ENCODE measurements at places on chromosomes 2 and 18.

GRCh38 chr2:150485114-150485870 lies 2.2 kb downstream of the RND3 start:
- DNase-seq = peak; percentile 24

DNA sequence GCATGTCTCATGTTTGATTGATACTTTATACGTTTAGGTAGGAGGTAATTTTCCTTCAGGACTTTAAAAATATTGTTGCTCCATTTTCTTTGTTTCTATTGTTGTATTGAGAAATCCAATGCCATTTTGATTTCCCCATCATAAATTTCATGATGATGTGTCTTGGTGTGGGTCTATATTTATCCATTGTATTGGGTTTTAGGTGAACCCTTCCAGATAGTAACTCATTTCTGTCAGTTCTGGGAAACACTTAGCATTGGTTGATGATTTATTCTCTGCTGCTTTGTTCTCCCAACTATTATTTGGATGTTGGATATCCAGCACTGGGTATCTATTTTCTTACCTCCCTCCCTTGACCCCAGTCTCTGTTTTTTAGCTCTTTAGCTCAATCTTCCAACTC lies 10.0 kb downstream of the MRPL19 start:
- no peak for DNase-seq

DNA sequence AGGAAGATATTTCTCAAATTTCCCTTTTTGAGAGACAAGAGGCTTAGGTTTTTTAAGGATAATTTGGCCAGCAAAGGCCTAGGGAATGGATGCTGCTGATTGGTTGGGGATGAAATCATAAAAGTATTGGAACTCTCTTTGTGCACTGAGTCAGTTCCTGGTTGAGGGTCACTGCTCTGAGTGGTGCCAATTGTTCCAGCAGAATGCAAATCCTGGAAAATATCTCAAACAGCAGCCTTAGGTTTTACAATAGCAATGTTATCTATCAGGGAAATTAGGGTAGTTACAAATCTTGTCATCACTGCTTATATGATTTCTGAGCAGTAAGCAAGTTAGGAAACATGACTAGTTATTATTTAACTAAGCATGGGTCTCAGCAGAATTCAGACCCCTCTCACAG lies 96.2 kb downstream of the RAD51AP2 start:
- no peak for DNase-seq

GRCh38 chr2:47554311-47554905 lies 151.5 kb downstream of the MSH2 start:
- DNase-seq = no peak

DNA sequence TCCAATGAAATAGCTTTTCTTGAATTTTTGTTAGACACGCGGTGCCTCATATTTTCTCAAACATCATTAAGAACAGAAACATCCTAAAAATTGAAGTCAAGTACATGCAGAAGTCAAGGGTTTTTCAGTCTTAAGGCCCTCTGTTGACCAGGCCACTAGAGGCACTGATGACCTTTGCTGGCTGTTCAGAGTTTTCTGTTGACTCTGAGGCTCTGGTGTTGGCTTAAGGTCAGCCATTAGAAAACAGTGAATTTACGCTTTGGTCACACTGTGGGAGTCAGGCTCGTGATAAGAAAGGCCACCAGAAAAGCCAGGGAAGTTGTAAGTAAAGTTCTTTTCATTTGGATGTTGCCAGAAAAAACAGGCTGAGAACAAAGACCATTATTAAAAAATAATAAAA lies 5.8 kb upstream of the UPP2 start:
- DNase-seq = no peak

DNA sequence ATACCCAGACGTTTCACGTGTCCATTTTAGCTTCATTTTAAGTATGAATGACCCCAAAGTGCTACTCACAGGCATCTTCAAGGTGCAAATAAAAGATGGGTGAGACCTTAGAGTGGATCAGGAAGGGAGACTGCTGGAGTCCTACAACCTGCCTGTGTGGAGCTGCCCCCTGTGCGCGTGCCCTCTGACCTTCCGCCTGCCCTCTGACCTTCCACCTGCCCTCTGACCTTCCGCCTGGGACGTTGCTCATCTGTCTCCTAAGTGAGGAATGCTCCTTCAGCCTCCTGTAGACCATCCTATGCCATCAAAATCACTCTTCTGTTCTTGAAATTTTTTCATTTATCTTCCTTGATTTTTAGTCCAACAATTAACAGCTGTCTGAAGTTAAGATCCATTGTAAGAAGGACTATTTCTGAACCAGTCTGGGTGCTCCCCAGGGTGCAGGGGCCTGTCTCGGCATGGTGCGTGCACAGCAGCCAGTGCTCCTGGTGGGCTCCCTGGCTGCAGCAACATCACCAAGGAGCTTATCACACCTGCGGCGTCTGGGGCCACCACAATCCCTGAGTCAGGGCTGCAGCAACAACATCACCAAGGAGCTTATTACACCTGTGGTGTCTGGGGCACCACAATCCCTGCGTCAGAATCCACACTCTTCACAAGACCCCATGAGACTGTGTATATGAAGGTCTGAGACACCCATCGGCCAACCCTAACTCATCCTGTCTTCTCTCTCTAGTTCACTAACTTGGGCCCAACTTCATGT lies 86.0 kb downstream of the TPO start:
- DNase-seq = no peak

DNA sequence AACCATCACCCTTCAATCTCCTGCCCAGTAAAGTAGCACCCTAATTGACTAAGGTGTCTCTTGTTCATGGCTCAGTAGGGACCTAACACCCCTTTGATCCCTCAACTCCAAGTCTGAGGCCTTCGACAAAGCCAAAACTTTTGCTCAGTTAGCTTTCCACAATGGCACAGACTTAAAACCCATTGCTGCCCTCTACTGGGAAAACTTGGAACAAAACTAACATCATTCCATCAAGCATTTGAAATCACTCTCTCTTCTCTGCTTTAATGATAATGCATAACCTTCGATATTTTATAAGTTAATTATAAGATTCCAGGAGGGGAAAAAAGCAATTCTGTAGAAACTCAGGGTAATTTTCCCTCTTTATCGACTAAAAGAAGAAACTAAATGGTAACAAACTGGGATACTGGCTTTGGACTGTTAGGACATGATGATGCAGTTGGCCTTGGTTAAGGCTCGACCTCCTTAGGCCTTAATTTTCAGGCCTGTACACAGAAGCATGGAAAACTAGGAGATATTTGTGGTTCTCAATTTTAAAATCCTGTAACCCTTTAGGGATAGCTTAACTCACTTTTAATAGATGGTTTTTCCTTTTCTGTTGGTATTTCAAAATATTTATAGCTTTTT lies 127.8 kb downstream of the STK39 start:
- DNase-seq = peak; percentile 10

GRCh38 chr2:226756131-226756530 lies 43.5 kb downstream of the IRS1 start:
- DNase-seq = no peak

DNA sequence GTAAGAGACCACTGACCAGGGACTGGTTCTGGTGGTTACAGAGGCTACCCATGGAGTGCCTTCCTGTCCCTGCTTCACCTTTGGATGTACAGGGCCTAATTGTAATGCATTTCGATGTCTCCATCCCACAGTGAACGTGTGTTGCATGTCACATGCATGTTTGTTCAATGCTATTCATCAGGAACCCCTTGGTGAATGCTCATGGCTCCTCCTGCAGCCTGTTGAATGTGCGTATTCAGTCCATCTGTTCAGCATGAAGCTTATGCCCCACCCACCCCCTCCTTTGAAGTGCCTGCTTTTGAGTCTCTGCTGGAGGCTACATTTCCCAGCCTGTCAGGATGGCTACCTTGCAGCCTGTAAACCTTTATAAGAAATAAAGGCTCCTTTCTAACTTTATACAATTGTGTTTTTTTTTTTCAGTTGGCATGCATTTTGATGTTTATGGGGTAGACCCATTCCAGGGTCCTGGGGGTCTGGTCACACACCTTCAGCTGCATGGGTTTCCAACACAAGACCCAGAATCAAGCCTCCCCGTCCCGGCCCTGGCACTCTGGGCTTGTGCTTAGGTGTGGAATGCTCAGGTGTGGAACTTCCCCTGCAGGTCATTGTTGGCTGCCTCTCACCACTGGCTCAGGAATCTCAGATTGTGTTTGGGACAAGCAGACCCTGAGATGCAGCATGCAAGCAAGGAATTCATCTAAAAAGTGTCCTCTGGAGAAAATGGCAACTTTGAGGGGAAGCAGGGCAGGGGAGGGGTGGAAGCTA lies 238.8 kb upstream of the HDAC4 start:
- no peak for DNase-seq

GRCh38 chr2:8633735-8634313 lies 48.0 kb upstream of the ID2 start:
- DNase-seq = no peak

- no peak for DNase-seq
Observed at GRCh38 chr18:9542924-9543323, 67.6 kb downstream of the RALBP1 start.

DNA sequence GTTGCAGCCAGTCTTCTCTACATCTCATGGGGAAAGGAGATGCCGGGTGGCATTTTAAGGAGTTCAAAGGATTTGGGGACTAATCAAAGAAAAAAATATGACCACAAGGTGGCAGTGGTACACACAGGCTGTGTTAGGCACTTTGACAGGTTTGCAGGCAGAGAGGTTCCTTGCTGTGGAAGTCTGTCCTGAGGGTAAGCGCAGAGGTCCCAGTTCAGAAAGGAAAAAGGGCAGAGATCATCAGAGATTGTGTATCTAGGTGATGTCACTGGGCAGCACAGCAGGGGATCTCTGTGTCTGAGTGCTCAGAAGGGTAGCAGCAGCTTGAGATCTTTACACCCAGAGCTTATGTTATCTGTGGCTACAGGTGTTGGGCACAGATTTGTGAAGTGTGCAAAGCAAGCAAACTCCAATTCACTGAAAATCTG lies 231.4 kb downstream of the LRRTM1 start:
- DNase-seq = peak; percentile 35

DNA sequence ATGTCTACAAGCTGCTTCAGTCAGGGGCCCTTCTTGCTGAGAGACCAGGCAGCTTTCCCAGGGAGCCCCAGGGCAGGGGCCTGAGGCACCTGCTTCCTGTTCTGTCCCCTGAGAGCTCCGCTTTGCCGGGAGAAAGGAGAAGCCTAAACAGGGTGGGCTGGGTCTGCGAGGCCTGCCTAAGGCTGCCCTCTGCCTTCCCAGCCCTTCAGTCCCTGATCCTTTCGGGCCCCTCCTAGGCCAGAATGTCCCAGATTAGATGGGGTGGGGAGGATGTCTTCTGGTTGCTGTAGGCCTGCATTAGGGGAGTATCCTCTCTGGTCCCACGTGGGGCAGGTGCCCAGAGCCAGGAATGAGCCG lies 72.4 kb downstream of the TGOLN2 start:
- DNase-seq = no peak

- peak; percentile 24 for DNase-seq
Observed at GRCh38 chr2:186590759-186591505, 1.1 kb downstream of the ITGAV start.

GRCh38 chr18:34514957-34515356 lies 195.1 kb upstream of the DTNA start:
- no peak for DNase-seq

DNA sequence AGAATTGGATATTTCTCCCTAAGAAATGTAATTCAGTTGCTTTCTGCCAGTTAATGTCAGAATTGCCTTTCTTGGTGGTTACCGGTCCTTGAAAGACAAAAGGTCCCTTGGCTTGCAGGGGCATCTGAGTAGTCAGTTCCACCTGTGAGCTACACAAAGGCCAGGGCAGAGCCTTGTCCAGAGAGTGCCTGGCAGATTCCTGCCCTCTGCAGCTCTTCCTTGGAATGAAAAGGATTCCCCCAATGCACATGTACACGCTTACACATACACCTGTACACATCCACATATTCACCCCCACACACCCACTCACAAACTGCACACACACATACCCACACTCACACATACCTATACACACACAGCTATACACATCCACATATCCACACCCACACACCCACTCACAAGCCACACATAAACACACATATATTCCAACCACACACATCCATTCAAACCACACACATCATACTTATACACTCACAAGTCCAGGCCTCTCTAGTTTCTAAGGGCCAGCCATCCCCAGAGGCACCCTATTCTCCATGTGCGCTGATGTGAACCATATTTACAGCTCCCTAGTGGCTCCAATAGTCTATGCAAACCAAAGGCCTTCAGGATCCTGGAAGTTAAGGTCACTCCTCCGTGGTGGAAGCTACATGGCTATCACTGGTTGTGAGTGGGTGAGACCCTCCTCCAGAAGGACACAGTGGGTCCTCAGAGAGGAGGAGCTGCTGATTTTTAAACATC lies 9.6 kb downstream of the CYRIA start:
- no peak for DNase-seq

DNA sequence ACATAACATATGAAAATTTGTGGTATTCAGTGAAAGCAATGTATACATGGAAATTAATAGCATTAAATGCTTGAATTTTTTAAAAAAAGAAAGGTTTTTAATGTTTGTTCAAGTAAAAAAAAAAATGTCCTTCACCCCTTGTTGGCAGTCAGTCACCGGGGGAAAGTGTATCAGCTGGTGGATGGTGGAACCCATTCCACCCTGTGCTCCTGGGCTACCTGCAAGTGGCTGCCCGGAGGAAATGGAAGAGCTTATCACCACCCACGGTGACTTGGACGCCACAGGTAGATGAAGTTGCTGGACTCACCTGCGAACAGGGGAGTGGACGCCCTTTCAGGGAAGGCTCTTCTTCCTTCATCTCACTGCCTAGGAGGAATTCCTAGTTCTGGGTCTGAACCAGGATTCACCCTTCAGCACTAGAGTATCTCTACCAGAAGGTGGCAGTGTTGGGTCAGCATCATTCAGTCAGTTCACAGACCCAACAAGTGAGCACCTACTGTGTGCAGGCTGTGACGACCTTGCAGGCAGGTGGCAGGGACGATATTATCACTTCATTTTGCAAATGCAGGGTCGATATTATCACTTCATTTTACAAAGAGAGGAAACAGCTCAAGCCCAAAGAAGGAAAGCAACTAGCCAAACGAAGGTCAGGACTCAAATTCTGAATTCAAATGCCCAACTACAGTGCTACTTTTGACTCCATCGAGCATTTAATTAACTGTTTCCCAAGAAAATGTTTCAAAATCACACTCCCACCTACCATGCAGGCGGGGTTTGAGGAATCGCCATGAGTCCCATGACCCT lies 35.8 kb downstream of the CIB4 start:
- peak; percentile 64 for DNase-seq

- no peak for DNase-seq
Observed at GRCh38 chr18:79227621-79228020, 158.4 kb downstream of the ATP9B start.

GRCh38 chr2:205324355-205324754 lies 357.9 kb upstream of the NRP2 start:
- DNase-seq = no peak

DNA sequence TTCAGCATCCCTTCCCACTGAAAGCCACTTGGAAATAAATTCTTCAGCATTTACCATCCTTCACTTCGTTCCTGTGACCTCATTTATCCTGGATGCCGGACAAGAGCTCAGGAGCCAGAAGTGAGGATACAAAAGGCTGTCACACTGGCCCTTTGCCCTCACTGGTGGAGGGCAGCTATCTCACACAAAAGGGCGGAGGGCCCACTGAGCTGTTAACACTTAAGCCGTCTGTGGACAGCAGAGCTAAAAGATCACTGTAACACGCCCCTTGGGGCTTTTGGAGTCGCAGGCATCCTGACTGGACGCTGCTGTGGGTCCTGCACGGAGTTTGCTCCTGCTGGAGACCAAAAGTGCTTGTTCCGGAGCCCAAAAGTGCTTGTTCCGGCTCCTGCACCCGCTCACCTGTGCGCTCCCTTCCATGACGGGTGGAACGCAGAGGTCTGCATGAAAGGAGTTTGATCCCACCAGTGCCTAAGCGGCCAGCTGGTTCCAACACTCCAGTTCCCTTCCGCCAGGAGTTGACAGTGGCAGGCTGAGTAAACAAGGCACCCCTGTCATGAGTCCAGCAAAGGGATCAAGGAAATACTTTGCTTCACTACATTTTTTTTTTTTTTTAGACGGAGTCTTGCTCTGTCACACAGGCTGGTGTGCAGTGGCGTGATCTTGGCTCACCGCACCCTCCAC lies 572.0 kb upstream of the LINC00305 start:
- DNase-seq = no peak
